ENCODE measurements at places on chromosomes 12 and 14. TPM values are rescaled to one million over a fixed set of nuclear protein-coding genes. Genes with fewer than 3 reads are reported as not detected.

GRCh38 chr14:76710056-76711010, 50.9 kb upstream of the VASH1 start:
- peaks cover 14% of the 10 kb centered on the region for H3K4me1 ChIP-seq
- no peaks in the 10 kb centered on the region for H3K36me3 ChIP-seq
- H3K27ac ChIP-seq: no peak overlapping the region
- H3K4me3 ChIP-seq: no peak overlapping the region

GRCh38 chr12:82057770-82058169, 298.6 kb upstream of the PPFIA2 start:
- DNase-seq: no peak
- no peaks in the 10 kb centered on the region for H3K36me3 ChIP-seq
- no peaks in the 10 kb centered on the region for H3K27me3 ChIP-seq
- H3K27ac ChIP-seq: no peak overlapping the region
- H3K4me3 ChIP-seq: no peak overlapping the region
- no peaks in the 10 kb centered on the region for H3K4me1 ChIP-seq

DNA sequence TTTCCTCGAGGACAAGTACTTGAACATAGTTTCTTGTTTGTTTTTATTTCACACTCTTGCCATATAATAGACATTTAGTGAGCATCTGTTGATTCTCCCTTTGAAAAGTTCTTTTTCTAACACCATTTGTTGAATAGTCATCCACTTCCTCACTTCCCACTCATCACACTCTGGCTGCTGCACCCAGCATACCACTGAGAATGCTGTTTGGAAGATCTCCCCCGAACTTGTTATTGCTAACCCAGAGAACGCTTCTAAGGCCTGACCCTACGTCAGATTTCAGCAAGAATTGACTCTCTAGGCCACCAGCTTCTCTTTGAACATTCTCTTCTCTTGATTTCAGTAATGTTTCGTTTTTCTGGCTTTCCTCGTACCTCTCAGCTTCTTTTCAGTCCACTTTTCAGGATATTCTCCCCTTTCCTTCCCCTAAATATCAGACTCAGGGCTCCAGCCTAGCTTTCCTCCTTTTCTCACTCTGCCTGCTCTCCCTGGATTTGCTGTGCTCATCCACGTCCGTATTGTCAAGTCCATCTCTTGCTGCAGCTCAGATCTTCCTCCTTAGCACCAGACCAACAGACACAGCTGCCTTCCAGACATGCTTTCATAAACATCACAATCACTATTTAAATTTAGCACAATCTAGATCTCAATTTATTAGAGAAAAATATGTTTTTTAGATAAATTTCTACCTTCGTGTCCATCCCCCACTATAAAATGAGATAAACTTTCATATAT, 94.0 kb upstream of the SLC38A4 start:
- DNase-seq: no peak
- H3K4me1 ChIP-seq: no peaks in the 10 kb centered on the region
- H3K36me3 ChIP-seq: no peaks in the 10 kb centered on the region
- H3K27me3 ChIP-seq: no peaks in the 10 kb centered on the region
- no peak overlapping the region for H3K27ac ChIP-seq

GRCh38 chr14:77024171-77024691, 4.3 kb downstream of the IRF2BPL start:
- peaks cover 15% of the 10 kb centered on the region for H3K36me3 ChIP-seq
- H3K4me1 ChIP-seq: peaks cover 36% of the 10 kb centered on the region
- H3K4me3 ChIP-seq: peak overlapping the region; percentile 90
- H3K27me3 ChIP-seq: peaks cover 6% of the 10 kb centered on the region
- H3K27ac ChIP-seq: peak overlapping the region; percentile 96

GRCh38 chr14:35375558-35376025, 29.0 kb downstream of the NFKBIA start:
- no peak for DNase-seq
- no peak overlapping the region for H3K4me3 ChIP-seq
- H3K27ac ChIP-seq: peak overlapping the region; percentile 56

DNA sequence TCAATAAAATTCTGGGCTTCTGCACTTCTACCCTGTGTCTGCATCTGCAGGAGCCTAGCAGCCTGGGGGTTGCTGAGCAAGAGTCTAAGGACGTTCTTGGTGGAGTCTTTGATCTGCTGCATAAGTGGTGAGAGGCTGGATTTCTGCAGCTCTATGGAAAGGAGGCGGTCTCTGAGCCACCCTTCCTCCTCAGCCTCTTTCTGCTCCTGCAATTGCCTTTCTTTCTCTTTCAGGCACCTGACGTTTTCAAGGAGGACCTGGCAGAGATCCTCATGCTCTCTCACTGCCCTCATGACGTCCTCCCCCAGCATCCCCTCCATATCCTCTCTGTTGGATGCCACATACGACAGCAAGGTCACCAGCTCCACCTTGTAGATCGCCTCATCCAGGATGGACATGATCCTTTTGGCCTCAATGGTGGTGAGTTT, 13.6 kb upstream of the TPCN1 start:
- DNase-seq: no peak
- H3K4me1 ChIP-seq: peaks cover 4% of the 10 kb centered on the region
- no peaks in the 10 kb centered on the region for H3K27me3 ChIP-seq
- H3K27ac ChIP-seq: no peak overlapping the region
- H3K36me3 ChIP-seq: peaks cover 9% of the 10 kb centered on the region

DNA sequence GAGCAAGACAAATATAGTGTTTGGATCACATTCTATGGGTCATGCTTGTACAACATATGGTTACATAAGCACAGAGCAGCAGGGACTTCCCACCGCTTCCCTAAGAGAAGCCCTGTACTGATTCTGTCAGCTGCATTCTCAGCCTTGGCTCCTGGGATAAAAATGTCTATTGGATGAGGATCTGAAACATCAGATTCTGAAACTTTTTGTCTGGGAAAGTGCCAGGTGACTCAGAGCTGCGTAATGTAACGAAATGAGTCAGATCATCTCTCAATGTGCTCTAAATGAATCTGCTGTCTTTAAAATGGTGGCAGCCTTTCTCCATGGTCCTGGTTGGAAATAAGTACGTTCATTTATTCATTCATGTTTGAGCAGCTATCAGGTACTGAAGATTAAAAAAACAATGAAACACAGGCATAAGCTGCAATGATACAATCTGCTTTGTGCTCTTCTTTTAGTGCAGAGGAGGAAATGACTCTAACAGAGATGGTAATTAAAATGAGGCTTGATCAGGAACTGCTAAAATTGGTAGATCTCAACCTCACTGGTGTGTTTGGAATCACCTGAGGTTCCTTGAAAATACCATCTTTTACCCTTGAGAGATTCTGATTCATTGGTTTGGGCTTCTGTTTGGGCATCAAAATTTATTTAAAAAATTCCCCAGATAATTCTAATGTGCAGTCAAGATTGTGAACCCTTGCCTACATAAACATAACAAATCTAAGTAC, 99.1 kb upstream of the NAP1L1 start:
- H3K27me3 ChIP-seq: peaks cover 7% of the 10 kb centered on the region
- no peak for DNase-seq

Gene PA2G4
- total RNA-seq: 115 TPM

DNA sequence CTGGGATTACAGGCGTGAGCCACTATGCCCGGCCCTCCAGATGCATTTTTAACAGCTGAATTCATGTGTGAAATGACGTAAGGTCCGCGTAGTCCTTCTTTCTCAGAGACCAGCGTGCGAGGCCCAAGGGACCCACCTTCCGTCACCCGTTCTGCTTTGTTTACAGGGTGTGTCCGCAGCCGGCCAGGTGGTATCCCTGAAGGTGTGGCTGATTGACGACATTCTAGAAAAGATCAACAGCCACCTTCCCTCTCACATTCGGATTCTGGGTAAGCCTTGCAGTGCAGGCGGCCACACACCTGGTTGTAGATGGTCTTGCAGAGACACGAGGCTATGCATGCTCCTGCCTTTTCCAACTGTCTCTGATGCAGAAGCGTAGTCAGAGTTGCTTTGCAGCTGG, 9.9 kb downstream of the PUS1 start:
- peak overlapping the region; percentile 70 for H3K27ac ChIP-seq
- no peak for DNase-seq
- H3K4me1 ChIP-seq: no peaks in the 10 kb centered on the region
- H3K4me3 ChIP-seq: no peak overlapping the region
- no peaks in the 10 kb centered on the region for H3K27me3 ChIP-seq

Gene HNF1A
- total RNA-seq: 7.2 TPM

Gene STXBP6
- 17.0 TPM for total RNA-seq

Gene HPD
- not detected for total RNA-seq

DNA sequence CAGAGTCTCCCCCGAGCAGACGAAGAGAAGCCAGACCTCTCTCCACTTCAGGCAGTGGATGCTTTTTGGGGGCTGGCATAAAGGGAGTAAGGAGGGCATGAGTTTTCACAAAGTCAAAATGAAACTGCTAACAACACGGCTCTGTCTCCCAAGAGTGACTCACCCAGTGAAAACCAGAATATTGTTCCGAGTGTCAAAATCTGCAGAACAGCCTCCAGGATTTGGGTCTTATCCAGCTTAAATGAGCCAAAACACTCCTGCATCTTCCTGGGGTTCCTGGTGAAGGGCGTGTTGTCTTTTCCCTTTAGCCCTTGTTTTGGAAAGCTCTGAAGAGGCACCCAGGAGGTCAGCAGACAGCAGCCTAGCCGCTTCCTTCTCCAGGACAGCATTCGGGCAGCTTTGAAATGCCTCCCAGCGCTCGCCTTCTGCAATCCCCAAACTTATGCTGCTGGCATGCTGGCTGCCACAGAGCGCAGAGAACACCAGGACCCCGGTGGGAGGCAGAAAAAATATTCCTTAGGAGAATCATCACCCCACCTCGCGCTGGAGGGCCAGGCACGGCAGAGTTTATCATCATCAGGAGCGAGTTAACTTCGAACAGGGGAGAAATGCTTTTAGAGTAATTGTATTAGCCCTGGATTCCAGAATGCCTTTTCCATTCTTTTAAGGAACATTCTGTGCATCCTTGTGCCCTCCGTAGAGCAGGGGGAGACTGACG, 117.7 kb upstream of the NCOR2 start:
- peaks cover 3% of the 10 kb centered on the region for H3K36me3 ChIP-seq
- no peak for DNase-seq
- H3K4me1 ChIP-seq: peaks cover 75% of the 10 kb centered on the region
- H3K27ac ChIP-seq: peak overlapping the region; percentile 99

Gene KCNK13
- 3.2 TPM for total RNA-seq
